Tibial nerve (tissue), 4 donors: ENCODE measurements at places on chromosomes 7 and 10.

DNA sequence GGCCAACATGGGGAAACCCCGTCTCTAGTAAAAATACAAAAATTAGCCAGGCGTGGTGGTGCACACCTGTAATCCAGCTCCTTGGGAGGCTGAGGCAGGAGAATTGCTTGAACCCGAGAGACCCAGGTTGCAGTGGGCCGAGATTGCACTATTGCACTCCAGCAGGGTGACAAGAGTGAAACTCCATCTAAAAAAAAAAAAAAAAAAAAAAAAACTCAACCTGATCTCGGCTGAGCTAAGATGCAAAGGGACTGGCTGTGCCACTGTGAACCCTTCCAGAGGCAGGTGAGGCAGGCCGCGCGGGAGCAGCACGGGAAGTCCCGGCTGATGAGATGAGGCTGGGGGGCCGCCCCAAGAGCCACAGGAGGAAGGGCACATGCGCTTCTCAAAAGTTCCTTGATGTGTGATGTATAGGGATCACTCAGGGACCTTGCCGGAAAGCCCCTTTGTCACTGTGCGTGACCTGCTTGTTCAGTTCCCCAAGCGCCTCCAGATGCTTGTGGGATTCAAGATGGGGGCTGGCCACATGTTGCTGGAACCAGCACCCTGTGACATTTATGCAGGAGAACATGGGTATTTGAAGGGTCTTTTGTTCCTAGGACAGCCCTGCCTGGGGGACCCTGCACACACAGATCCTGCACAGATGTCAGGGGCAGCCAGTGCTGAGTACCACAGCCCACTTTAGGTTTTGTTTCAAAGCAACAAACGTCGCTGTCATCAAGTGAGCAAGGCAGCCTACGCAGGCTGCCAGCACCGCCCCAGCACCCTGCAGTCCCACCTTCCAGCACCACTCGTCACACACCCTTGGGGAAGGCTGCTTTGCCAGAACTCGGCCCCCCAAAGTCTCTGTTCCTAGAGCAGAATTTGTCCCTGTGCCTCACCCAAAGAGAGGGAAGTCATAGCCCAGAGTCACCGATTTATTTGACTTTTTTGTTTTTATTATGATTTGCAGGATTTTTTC is 74.8 kb upstream of the SH2B2 start:
- no peak for DNase-seq

DNA sequence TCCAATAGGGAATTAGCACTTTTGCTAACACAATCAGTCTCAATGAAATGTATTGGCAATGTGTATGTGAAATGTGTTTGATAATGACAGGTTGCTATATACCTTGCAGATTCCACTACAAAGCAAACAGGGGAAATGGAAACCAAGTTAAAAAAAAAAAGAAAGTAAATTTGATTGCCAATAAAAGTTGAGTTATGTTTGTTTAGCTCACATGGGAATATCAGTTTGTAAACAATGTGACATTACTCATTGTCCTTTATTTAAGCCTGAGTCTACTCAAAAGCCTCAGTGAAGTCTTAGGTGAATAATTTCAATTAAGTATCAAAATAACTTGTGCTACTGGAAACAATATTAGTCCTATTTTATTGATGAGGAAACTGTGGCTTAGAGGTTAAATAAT is 285.2 kb downstream of the CACNA2D1 start:
- no peak for DNase-seq

GRCh38 chr7:28483908-28484605 is 71.7 kb downstream of the CREB5 start:
- no peak for DNase-seq

GRCh38 chr7:651032-651728 is 75.3 kb upstream of the DNAAF5 start:
- no peak for DNase-seq

DNA sequence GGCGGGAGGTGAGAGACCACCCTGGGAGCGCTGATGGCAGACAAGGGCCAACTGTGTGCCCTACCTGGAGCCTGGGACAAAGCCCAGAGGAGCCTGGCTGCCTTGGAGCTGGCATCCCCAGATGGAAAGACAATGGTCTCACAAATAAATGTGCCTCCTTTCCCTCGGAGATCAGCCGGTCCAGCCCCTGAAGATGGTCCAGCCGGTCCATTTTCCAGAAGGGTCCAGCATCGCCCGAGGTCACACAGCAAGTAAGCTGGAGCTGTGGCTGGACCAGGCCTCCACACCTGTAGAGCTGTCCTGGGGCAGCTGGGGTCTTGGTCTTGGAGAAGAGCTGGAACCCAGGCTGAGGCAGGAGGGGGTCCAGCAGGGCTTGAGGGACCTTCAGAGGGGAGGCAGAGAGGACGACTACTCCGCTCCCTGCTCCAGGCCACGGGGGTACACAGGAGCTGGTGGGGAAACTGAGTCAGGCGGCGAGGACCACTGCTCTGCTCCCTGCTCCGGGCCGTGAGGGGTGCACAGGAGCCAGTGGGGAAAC is 3.6 kb downstream of the ELFN1 start:
- DNase-seq: no peak

GRCh38 chr7:2926896-2927405 is 82.8 kb upstream of the GNA12 start:
- DNase-seq: no peak

DNA sequence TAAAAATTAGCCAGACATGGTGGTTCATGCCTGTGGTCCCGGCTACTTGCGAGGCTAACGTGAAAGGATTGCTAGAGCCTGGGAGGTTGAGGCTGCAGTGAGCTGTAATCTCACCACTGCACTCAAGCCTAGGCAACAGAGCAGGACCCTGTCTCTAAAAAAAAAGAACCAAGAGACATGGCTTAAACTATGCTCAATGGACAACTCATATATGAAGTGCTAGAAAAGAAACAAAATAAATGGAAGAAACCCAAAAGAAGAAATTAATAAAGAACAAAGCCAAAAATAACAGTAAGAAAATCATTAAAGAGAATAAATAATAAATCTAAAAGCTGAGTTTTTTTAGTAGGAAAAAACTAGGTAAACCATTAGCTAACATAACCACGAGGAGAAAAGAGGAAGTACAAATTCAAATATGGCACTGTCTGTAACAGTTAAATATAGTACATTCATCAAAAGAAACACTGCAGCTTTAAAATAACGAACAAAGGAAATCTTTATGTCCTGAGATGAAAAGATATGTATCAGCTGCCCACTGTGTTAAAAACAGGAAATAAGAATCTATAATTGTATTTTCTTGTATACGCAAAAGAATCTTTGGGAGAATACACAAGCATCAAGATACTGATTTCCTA is 48.7 kb downstream of the UPF2 start:
- DNase-seq: no peak

GRCh38 chr7:17608114-17608833 is 309.8 kb downstream of the AHR start:
- no peak for DNase-seq

DNA sequence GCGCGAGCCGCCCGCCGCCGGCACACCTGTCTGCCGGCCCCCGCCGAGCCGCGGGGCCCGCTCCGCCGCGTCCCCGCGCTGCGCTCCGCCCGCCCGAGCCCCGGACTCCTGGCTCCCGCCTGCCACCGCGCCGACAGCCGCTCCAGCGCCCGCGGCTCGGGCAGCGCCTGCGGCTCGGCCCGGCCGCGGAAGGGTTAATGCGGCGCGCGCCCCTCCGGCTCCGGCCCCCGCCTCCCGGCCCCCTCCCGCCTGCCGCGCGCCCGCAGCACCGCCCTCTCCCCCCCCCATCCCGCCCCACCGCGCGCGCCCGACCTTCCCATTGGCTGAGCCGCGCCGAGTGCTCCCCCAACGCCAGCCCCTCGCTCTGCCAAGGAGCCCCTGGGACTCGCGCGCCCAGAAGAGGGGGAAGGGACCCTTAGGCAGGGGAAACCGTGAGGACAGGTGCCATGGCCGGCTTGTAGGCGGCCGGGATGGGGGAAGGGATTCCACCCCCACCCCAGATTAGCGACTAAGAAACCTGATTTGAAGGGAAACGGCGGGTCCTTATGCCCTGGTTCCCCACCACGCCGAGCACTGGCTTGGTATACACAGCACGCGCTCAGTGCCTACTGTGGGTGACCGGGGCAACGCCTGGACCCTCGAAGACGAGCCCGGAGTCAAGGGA is at the start of gene KCNH2:
TSS of gene KCNH2 (minus strand) at position 196 of the 664 bp plus-strand sequence. CDS start 408 bp downstream, outside the sequence.
- DNase-seq: no peak

DNA sequence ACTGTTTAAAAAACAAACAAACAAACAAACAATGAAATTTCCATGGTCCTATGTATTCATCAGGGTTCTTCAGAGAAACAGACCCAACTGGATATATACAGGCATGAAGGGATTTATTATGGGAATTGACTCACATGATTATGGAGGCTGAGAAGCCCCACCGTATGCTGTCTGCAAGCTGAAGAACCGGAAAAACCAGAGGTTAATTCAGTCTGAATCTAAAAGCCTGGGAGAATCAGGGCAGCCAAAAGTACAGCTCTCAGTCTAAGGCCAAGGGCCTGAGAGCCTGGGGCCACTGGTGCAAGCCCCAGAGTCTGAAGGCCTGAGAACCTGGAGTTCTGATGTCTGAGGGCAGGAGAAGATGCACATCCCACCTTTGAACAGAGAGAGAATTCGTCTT is 163.5 kb downstream of the MDFIC start:
- no peak for DNase-seq

DNA sequence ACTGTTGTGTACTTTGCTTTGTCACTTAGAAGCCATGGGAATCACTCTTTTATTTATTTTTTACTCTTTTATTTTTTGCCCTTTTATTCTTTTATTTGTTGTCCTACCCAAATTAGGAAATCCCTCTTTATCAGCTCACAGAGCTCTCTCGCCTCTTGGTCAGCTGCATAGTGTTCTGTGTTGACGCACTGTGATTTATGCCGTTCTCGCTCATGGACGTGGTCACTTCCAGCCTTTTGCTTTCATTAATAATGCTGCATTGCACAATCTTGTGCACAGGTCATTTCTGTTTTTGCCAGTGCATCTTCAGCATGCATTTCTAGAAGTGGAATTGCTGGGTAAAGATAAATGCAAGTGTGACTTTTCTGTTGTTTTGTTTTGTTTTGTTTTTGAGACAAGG is 42.3 kb downstream of the FBH1 start:
- DNase-seq: no peak

DNA sequence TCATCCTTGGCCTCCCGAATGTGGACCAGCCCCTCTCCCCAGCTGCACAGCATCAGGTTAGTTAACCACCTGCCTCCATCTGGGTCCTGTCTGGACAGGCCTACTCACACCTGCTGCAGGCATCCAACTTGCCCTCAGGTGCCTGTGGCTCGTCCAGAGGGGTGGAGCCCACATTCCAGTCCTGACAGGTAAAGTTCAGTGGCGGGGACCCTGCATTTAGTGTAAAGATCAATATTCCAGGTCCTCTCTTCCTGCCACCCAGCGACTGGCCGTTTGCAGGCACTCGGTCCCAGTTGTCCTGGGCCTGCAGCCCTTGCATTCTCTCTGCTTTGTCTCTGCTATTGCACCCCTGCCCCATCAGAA is 15.0 kb downstream of the HTRA1 start:
- DNase-seq: no peak

- DNase-seq: no peak
These were observed 4.8 kb downstream of the EPHB4 start for GRCh38 chr7:100822236-100823139.

DNA sequence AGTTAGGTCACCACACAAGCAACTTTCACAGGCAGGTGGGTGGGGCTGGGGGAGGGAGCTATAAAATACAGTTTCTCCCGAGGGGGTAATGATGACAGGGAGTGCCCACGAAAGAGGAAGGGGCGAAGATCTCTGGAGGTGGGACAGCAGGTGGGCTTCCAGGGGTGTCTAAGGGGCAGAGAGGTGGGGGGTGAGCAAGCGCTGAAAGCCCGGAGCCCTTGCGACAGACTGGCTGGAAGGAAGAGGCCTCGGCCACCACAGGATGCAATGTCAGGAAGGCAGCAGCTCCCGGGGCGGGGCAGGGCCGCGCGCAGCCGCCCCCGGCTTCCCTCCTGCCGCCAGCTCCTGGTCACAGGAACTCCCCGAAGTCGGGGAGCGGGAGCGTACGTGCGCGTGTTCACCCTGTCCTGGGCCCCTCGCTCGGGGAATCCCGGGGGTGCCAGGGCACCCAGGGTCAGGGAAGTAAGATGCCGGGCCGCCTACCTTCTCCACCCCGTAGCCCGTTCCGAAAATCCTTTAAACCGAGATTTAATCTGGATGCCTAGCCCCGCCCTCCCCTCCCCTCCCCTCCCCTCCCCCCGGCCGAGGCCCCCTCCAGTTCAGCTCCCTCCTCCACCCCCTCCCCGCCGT is 105.2 kb upstream of the PPIF start:
- no peak for DNase-seq

DNA sequence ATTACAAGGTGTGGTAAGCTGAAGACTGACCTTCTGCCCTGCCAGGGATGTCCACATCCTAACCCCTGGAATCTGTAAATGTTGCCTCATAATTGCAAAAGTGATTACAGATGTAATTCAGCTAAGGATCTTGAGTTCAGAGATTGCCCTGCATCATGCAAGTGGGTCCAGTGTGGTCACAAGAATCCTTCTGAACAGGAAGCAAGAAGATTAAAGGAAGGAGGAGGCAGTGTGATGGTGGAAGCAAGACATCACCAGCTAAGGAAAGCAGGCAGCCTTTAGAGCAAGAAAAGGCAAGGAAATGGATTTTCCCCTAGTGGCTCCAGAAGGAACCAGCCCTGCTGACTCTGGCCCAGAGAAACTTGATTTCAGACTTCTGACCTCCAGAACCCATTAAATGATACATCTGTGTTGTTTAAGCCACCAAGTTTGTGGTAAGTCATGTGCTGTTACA is 78.1 kb downstream of the USP6NL start:
- no peak for DNase-seq

- no peak for DNase-seq
These were observed 19.0 kb upstream of the RET start for GRCh38 chr10:43057831-43058340.

- no peak for DNase-seq
These were observed 208.6 kb upstream of the PPP2R2D start for GRCh38 chr10:131692176-131692575.

DNA sequence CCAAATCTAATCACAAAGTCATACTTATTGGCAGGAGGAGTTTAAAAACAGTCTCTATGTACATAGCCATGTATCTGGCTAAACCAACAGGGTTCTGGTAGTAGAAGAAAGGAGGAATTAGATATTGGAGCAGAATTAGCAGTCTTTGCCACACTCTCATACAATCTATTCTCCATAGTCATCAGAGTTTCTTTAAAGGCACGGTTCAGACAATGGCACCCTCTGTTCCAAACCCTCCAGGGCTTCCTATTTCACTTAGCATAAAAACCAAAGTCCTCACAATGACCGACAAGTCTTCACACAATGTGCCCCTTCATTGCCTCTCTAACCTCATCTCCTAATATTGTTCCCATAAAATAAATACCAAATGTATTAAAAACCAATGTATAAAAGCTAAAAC is 12.7 kb downstream of the ZNF438 start:
- no peak for DNase-seq

DNA sequence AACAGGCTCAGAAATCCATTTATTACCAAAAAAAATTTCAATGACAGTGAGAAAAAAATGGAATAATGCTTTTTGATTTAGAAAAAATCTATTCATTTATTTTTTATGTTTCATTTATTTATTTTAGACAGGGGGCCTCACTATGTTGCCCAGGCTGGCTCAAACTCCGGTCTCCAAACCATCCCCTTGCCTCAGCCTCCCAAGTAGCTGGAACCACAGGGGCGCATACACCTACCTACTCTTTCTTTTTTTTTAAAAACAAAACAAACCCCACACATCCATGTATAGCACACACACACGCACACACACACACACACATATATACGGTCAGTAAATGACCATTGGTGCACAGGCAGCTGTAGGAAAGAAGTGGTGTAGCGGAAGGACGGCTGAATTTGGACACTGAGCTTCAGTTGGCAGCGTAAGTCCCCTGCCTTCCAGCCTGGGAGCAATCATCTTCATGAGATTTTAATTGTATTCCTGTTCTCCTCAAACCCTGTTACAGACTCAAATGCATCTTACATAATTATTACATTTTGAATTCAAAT is 28.8 kb downstream of the ARL4A start:
- no peak for DNase-seq
